ENCODE measurements at places on chromosomes 7 and 10. TPM values are rescaled to one million over a fixed set of nuclear protein-coding genes. Genes with fewer than 3 reads are reported as not detected.

KCTD7 gene
- polyA plus RNA-seq: 17.9 TPM

AKR1C2 gene
- 9.7 TPM for polyA plus RNA-seq

OGDHL gene
- 31.9 TPM for polyA plus RNA-seq

ERCC6 gene
- 7.2 TPM for polyA plus RNA-seq

LSM5 gene
- 42.5 TPM for polyA plus RNA-seq

CPVL gene
- polyA plus RNA-seq: 8.1 TPM

SLC26A3 gene
- polyA plus RNA-seq: 0.48 TPM

ADAMTS14 gene
- 1.2 TPM for polyA plus RNA-seq

TWIST1 gene
- polyA plus RNA-seq: 1.9 TPM

CPA2 gene
- polyA plus RNA-seq: 0.15 TPM

GIMAP2 gene
- polyA plus RNA-seq: 10.9 TPM

ITIH5 gene
- polyA plus RNA-seq: 0.66 TPM

PHYHIPL gene
- 13.7 TPM for polyA plus RNA-seq

MAT1A gene
- polyA plus RNA-seq: 0.46 TPM

NPTX2 gene
- 18.6 TPM for polyA plus RNA-seq

EPO gene
- not detected for polyA plus RNA-seq

PNLIP gene
- polyA plus RNA-seq: 0.88 TPM

OR2A42 gene
- polyA plus RNA-seq: 0.07 TPM

AKR1C1 gene
- polyA plus RNA-seq: 14.2 TPM

ARHGAP12 gene
- polyA plus RNA-seq: 33.4 TPM

FAM180A gene
- 3.8 TPM for polyA plus RNA-seq

NUDT13 gene
- 2.7 TPM for polyA plus RNA-seq

NPC1L1 gene
- 0.48 TPM for polyA plus RNA-seq

ZNRF2 gene
- 4.1 TPM for polyA plus RNA-seq
